ENCODE measurements at places on chromosomes 7 and 10.
A peak's percentile ranks its signal among the peaks of the same experiment; 100 is the strongest.

DNA sequence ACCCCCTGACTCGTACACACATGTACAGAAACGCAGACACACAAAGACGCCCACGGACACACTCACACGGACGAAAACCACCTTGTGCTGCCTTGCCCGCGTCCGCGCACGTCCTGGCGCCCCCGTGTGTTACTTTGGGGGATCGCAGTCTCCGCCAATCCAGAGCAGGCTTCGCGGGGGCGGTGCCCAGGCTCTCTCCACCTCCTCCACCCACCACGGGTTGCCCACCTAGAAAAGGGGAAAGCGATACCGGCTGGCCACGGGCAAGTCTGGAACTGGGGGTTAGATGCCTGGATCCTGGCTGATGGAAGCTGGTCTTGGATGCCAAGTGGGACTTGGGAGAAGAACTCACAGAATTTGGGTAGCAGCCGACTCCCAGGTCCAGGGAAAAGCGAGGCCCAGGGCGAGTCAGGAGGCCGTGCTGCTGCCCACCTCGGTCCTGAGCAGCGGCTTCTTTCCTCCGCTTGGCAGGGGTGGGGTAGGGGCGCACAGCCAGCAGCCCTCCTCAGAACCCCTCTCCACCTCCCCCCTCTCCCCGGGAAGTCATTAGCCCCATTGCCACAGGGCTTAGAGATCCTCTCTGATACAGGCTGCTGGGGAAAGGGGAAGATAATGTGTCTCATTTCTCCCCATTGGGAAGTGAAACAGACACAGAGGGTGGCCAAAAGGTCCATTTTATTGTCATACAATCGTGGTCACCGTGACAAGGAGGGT is 4.6 kb upstream of the VGF start:
- peak; percentile 56 for DNase-seq

DNA sequence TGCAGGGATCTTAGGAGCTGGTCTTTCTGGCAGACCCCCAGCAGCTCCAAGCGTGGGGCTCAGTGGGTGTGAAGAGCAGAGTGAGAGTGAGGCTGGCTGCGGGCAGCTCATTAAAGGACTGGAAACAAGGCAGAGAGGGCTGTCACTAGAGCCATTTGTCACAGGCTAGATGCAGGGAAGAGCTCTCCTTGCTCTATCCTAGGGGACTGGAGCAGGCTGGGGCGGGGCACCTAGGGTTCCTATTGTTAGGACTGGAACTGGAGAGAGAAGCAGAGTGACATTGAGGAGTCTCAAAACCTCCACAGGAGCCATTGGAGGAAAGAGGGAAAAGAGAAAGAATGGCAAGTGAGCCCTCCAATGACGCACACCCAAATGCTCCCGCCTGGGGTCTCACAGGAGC is 772 bp upstream of the DDC start:
- DNase-seq = no peak

GRCh38 chr7:20385126-20385525 is 54.4 kb downstream of the ITGB8 start:
- DNase-seq = no peak

- no peak for DNase-seq
Measured at GRCh38 chr10:33643042-33643441, 308.6 kb upstream of the NRP1 start.

DNA sequence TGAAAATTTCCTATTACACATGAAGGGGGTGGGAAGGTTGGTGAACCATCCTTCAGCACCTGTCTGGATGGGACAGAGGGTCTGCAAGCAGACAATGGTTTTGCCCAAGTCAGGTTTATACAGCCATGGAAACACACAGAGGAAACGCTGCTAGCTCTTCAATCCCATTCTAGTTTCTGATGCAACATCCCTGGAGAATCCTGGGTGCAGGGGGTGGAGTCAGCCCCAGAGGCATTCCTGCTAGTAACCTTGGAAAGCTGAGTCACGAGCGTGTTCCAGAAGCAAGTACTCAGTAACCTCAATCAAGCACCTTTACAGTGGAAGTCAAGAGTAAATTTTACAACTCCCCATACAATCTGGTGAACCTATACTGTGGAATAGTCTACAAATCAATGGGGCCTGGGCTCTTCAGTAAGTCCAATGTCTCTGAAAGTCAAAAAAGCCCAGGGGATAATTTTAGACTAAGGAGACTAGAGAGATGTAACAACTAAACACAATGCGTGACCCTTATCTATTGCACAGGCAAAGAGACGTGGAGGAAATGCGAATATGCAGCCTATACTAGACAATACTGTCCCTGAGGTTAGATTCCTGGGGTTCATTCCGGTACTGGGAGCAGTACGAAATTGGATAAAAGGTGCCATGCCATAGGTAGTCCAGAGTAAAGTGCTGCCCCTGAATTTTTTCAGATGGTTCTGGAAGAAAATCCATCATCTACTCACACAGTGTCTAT is 95.4 kb downstream of the ZRANB1 start:
- DNase-seq = no peak

DNA sequence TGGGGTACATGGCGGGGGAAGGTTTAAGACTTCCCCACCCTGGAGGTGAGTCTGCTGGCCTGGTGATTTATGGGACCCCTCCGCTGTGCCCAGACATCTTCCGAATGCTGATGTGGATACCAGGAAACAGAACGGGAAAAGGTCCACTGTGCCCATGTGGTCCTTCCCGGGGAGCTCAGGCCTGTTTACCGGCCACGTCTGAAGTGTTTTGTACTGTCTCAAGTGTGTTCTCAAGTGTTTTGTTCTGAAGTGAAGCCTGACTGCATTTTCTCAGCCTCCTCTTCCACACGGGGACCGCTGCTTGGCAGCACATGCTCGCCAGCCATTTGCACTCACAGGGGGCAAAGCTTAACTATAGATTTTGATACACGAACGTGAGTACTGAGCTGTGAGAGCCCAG is 127.2 kb downstream of the TEX36 start:
- DNase-seq = no peak

GRCh38 chr7:149209518-149210269 is 14.3 kb downstream of the ZNF282 start:
- DNase-seq = peak; percentile 32

- no peak for DNase-seq
Measured at GRCh38 chr7:105840981-105841749, 35.2 kb downstream of the ATXN7L1 start.

DNA sequence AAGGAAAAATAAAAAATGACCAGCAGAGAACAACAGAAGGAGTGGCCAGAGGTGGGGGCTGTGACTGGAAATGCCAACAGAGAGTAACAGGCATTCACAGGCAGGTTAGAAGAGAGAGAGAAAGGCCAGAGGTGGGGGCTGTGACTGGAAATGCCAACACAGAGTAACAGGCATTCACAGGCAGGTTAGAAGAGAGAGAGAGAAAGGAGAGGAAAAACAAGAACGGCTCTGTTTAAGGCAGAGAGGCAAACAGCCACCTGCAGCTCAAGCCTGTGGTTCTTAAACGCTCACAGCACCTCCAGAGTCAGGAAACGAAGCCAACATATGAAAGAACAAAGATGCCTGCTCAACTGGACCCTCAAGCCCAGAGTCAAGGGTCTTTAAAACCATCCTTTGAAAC is 39.5 kb upstream of the DGKI start:
- DNase-seq = no peak

DNA sequence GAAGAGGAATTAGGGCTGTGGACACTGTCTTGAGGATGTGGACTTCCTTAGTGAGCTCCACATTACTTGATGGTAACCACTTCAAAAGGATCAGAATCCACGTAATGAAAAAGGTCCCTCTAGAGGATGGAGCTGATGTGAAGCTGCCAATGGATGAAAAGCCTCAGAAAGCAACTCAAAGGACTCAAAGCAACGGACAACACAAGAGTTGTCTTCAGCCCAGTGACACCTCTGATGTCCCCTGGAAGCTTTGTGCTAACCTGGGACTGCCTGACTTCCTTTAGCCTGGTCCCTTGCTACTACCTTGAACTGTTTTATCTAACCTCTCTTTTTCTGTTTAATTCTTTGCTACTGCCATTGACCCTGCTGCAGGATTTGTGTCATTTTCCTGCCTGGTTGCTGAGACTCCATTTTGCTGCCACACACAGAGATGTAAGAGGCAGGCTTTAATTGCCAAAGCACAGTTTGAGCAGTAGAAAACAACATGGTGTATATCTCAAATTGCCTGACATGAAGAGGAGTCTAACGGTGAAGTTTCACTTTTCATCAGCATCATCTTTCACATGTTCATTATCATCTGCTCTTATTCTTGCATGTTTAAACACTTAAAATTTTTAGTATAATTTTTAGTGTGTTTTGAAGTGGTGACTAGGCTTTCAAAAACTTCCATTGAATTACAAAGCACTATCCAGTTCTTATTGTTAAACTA is 11.1 kb upstream of the SGCE start:
- no peak for DNase-seq

DNA sequence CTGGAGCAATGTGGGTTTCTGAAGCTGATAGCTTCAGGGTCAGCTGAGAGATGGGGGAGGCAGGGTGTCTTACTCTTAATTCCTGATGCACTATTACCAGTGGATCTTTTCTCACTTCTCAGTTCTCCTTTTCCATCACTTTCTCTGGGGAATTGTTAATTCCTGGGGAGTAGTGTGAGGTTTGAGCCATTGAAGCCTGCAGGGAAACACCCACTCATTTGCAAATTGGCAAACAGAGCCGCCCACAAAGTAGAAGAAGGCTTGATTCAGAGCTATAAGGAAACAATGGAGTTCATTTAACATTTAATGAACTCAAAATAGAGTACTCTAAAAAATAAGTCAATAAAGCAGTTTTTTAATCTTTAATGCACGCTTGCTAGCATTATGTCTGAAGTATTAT is 4.3 kb upstream of the TECTB start:
- DNase-seq = no peak

DNA sequence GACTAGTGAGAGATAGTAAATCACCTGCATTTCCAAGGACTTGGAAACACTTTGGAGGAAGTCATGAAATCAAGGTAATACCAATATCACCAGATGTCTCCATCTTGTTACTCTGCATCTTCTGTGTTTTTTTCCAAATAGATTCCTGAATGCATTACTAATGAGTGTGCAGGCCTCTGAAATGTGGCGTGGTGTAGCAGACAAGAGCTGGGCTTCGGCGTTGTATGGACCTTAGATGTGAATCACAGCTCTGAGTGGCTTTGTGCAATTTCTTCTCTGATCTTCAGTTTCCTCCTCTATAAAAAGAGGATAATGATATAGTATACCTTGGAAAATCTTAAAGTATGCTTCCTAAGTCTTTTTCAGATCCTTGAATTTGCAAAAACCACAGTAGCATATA is 9.6 kb upstream of the MYPN start:
- no peak for DNase-seq

DNA sequence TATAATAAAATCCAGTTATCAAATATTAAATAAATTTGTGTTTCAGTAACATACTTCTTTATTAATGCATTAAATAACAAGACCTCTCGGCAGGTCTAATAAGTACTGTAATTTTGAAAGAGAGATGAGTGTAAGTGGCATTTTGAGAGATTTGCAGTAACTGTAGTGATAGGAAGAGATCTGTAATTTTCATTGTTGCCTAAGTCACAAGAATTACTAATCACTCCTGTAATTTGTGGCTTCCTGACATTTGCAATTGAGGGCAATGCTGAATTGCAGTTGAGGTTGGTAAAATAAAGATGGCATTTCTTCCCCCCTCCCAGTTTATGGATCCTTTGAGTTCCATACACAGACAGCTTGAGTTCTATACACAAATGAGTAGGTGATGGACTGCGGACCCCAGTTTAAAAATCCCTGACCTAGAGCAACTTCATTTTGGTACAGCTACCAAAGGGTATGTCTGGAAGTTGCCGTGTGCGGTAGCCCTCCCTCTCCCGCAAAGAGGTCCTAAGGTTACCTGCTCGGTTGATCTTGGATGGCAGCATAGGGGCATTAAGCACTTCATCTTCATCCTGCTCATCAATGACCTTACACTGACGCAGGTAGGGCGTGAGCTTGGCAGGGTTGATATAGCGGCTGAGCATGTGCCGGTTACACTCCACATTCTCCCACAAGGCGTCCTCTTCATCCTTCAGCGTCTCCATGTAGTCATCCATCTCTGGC is 96.4 kb downstream of the CARD11 start:
- DNase-seq = no peak

DNA sequence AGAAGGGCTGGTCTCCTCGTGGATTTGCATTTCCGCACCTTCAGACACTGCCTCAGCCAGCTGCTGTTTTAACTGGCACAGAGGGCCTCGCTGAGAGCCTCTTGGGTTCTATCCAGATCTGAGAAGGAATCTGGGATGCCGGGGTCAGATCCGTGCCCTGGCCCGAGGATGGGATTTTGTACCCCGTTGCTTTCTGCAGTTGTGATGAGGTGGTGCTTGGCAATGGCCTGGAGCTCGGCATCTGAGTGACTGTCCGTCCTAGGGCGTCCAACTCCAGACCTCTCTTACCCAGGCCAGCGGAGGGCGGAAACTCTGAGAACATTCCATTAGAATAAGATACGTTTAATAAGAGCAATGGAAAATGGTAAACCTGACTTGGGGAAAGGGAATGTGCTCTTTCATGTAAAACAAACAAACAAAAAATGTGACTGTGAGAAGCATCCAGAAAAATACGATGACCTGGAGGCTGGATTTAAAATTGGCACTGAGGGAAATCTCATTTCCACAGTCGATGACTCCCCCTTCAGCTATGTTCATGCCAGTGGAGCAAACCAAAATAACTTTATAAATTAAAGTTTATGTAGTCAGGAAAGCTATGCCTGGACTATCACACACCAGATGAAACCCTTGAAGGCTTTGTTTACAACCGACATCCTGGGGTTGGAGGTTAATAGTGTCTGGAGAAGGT is 39.6 kb downstream of the GRK5 start:
- no peak for DNase-seq

DNA sequence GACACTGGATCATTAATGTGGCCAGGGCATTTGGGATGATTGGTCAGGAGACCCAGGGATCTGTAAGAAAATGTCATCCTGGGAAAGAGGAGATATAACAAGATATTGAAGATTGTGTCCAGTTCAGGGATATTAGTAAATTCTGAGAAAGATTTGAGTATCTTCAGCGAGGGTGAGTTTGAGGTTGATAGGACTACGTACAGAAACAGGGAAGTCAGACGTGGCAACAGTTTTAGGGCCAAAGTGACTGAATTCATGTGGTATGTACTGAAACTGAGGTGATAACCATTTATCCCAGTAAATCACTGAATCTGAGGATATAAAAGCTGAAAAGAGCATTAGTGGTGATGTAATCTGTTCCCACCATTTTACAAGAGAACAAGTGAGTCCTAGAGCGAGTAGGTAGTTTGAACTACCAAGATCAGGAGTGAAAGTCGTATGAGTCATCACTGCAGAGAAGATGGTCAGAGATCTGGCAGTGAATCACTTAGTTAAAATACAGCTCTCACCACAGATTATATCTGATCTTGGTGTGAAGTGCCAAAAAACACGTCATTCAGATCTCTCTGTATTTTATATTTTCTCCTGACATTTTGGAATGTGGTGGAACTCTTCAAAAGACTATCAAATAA is 220.5 kb downstream of the CDK14 start:
- DNase-seq = no peak

GRCh38 chr10:34124522-34125035 is 690.5 kb downstream of the PARD3 start:
- DNase-seq = no peak

- DNase-seq = no peak
Measured at GRCh38 chr10:5584895-5585516, 60.2 kb downstream of the CALML3 start.

Measured in activated naive CD4-positive, alpha-beta T cell (primary cell).